ENCODE measurements at places on chromosomes 5 and 9.

DNA sequence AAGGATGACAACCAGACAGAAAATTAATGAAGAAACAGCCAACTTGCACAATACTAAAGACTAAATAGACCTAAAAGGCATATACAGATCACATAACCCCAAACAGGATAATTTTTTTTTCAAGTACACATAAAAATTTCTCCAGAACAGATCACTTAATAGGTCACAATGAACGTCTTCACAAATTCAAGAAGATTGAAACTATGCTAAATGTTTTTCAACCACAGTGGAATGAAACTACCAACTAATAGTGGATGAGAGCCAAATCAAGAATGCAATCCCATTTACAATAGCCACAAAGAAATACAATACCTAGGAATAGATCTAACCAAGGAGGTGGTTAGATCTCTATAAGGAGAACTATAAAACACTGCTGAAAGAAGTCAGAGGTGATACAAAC is 145.8 kb downstream of the TMEM232 start:
- DNase-seq, result no peak

DNA sequence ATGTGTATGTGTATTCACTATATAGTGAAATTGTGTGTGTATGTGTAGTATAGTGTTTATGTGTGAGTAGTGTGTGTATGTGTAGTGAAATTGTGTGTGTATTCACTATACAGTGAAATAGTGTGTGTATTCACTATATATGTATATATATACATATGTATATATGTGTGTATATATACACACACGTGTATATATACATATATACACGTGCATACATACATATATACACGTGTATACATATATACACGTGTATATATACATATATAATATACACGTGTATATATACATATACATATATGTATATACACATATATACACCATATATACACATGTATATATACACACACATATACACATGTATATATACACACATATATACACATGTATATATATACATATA is 403.6 kb upstream of the TUSC1 start:
- DNase-seq, result no peak

- DNase-seq, result no peak
Measured at GRCh38 chr5:139377226-139377625, 5.9 kb downstream of the SLC23A1 start.

DNA sequence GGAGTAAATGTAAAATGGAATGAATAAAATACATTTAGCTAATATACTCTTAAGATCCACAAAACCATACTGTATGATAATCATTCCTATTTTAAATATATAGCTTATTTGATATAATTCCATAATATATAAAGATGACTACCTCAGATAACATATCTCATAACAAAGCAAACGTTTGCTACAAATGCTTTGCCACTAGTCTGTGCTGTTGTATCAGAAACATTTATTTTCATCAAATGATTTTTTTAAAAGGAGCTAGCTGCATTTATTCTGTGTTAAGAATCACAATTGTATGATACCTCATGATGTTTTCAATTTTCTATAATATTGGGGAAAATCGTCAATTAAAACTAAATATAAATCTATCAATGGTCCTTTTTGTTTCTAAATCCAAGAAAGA is 567.2 kb downstream of the PTPRD start:
- DNase-seq, result no peak

- DNase-seq, result no peak
Measured at GRCh38 chr5:401146-402034, 41.6 kb upstream of the EXOC3 start.

DNA sequence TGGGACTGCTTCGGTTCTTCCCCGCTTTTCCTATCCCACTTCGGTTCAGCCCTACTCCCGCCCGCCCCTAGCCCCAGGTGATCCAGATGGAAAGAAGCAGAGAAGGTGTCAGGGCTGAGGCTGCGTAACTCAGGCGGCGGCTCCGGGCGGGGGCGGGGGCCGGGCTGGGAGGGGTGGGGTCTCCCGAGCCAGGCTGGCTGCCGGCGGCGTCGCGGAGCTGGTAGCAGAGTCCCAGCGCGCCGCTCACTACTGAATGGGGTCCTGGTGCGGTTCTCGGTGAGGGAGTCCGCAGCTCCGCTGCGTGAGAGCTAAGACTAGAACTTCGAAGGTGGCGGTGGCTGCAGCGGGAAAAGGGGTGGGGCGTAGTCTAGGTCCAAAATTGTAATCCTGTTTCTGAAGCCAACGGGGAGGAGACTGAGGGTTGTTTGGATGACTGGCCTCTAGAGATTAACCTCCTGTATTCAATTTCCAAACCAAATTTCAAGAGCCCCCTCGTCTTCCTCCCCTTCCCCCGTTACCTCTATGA is 1.4 kb downstream of the PRR16 start:
- DNase-seq, result no peak

DNA sequence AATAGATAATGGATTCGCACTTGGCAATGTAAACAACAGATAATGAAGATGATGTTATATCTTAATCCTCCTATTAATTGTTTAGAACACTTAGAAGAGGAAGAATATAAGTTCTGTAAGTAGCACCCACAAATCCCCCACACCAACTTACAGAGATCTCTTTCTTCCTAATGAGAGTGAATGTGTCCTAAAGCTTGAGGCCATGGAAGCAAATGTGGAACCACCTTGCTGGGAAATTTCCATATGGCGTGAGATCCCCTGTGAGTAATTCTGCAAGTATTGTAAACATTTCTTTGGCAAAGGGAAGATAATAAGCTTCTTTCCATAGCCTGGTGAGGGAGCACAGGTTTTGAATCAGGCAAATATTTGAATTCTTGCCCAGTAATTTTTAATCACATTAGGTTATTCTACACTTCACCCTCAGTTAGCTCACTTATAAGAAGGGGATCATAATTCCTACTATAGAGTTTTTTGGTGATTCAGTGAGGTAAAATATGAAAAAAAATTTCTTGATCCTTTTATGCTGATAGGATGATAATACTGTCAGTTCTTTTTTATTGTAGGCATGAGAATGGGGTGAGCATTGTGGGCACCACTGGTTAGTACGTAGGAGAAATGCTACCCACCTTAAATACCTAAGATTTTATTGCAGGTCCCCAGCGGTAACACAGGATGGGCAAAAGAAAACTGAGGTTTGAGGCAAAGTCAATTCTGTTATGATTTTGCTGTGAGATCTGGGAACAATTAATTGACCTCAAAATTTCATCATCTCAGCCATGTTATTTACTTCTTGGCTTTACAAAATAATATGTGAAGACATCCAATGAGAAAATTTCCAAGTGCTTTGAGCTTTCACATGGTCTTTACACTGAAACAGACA is 574.8 kb downstream of the PSAT1 start:
- DNase-seq, result no peak

GRCh38 chr5:120055858-120056257 is 408.2 kb upstream of the PRR16 start:
- no peak for DNase-seq

DNA sequence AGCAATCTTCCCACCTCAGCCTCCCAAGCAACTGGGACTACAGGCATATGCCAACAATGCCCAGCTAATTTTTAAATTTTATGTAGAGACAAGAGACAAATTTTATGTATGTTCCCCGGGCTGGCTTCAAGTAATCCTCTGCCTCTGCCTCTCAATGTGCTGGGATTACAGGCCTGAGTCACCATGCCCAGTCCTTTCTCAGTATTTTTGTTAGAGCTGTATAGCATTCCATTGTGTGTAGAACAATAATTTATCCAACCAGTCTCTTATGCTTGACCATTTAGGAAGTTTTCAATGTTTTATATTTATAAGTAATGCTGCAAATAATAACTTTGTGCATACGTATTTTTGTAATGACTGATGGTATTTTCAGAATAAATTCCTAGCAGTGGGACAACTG is 38.9 kb upstream of the CTXN3 start:
- DNase-seq, result no peak

DNA sequence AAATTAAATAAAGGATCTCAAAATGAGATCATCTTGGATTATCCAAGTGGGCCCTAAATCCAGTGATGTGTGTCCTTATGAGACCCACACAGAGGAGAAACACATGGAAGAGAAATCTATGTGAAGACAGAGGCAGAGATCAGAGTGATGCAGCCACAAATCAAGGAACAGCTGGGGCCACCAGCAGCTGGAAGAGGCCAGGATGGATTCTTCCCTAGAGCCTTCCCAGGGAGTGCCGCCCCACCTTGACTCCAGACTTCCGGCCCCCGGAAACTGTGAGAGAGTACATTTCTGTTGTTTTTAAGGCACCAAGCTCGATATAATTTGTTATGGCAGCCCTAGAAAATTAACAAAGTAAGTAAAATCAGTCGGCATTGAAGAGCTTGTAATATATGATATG is 286.9 kb downstream of the FBXL7 start:
- no peak for DNase-seq

DNA sequence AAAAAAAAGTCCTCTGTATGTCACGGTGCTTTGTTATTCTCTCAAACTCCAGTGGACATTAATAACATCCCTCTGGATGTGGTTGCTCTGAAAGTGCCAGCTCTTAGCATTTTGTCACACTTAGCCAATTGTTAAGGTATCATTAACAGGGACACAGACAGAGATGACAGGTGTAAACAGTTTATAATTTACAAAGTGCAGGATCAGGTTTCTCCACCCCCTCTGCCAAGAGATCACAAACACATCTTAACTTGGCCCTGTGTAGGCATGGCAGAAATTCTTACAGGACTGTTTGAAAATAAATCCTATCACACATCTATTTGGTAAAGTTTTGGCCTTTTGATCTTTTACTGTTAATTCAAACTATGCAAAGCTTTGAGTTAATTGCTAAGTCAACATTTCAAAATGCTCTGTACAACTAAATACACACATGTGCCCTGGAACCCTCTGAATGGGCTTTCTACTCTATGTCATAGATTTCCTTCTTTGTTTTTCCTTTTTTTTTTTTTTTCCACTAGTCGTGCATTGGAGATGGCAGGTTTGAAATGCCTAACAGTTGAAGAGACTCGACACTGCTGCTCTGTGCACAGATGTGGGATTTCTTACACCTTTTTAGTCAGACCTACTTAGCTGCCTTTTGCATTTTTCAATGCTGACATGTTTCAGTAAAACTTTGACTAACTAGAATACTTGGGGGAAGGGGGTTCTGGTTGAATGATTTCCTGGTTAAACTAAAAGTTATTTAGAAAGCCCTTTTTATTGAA is 41.7 kb downstream of the SEMA6A start:
- DNase-seq, result no peak

GRCh38 chr5:102879741-102880140 is 124.6 kb downstream of the PAM start:
- DNase-seq, result no peak

GRCh38 chr5:176897263-176897662 is 1.9 kb downstream of the HK3 start:
- no peak for DNase-seq

GRCh38 chr5:150209099-150209635 is 19.3 kb downstream of the SLC6A7 start:
- DNase-seq, result peak; percentile 9

GRCh38 chr5:19547640-19548039 is 440.4 kb downstream of the CDH18 start:
- DNase-seq, result no peak

DNA sequence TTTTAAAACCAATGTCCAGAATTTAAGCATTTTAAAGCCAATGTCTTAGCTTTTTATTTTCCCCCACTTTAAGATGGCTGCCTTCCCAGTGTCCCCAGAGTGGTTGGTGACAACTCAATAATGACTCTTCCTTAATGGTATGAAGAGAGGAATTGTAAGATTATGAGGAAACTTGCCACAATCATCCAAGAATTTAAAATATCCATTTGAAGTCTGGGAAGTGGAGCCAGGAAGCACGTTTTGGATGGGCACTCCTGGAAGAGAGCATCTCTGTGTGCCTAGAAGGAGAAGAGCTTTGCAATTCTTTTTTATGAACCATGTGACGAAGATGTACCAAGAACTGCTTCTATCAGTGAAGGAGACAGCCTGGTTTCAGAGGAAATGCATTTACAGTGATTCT is 11.3 kb upstream of the IGFBPL1 start:
- no peak for DNase-seq

DNA sequence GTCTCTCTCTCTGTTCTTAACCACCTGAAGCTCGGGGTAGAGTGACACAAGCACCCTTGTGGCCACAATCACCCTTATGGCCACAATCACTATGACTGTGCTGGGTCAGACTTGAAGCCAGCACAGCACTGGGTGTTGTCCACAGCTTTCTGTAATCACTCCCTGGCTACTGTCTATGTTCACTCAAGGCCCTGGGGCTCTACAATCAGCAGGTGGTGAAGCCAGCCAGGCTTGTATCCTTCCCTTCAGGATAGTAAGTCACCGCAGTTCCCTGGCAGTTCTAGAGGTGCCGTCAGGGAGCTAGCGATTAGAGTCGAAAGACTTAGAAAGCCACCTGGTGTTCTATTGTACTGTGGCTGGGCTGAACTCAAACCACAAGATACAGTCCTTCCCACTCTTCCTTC is 44.2 kb downstream of the GDA start:
- DNase-seq, result no peak

DNA sequence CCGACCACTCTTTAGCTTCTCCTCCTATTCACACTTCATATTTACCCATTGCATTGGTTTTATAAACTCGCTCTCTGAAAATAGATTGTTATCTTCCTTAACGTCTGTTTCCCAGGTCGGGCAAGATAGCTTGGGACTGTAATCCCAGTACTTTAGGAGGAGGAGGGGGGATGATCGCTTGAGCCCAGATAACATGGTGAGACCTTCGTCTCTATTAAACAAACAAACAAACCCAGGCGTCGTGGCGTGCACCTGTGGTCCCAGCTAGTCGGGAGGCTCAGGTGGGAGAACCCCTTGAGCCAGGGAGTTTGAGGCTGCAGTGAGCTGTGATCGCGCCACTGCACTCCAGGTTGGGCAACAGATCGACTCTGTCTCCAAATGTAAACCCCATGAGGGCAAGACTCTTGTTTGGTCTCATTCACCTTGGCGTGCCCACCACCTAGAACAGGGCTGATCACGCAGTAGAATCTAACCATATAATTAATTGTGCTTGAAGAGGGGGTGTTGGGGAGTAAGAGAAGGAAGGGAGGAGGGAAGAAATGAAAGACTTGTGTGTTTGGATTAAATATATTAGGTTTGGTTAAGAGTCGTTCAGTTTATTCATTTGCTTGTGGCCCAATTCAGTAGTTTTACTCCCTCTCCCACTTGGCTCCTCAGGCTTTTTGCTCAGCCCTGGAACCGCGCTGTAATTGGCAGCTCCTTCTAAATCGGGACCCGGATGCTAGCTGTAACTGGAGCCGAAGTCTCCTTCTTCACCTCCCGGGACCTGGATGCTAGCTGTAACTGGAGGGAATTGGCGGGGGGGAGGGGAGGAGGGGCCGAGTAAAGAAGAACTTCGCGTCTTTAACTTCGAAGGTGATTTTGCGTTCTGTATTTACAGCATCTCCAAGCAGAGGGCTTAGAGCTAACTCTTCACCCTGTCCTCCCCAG is 24.9 kb downstream of the CDKN2A start:
- DNase-seq, result no peak

GRCh38 chr5:145979270-145980223 is 43.2 kb downstream of the SH3RF2 start:
- no peak for DNase-seq

GRCh38 chr9:113266174-113266573 is 9.2 kb downstream of the CDC26 start:
- no peak for DNase-seq

DNA sequence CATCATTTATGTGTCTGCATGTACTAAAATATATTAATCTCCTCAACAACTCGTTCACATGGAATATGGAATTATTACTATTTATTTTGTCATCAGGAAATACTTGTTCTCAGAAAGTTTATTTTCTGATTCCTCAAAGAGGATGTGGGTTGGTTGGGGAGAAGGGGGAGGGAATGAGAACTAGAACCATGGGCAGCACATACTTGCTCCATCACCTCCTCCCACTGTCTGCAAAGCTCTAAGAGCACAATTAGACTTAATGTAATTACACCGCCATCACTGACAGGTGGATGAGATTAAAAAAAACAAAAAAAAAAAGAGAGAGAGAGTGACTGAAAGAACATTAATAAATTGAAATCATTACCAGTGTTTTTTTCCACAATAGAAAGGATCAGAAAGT is 98.2 kb downstream of the OXCT1 start:
- DNase-seq, result no peak
